Bladder microvascular endothelial cell (primary cell): ENCODE measurements at places on chromosomes 1 and 21. TPM values are rescaled to one million over a fixed set of nuclear protein-coding genes. Genes with fewer than 3 reads are reported as not detected.

The ARHGEF19 gene
- 2.8 and 6.2 TPM in 2 replicates for total RNA-seq

The UTS2 gene
- total RNA-seq: not detected in 2 replicates

The LCE3A gene
- total RNA-seq: not detected in 2 replicates

The FAM72C gene
- total RNA-seq: 0.16 and 0.94 TPM in 2 replicates

The IFI44L gene
- 3.1 and 5.7 TPM in 2 replicates for total RNA-seq

The BECN2 gene
- total RNA-seq: not detected in 2 replicates
